ENCODE measurements at places on chromosomes 5 and 9. TPM values are rescaled to one million over a fixed set of nuclear protein-coding genes. Genes with fewer than 3 reads are reported as not detected.

GRCh38 chr5:34655354-34655991, 655 bp upstream of the RAI14 start:
- H3K4me1 ChIP-seq: no peaks in the 10 kb centered on the region
- H3K27me3 ChIP-seq: no peaks in the 10 kb centered on the region

DOCK2 gene
- 8.9 TPM for total RNA-seq

- no peak for DNase-seq
- no peaks in the 10 kb centered on the region for H3K4me1 ChIP-seq
- no peak overlapping the region for H3K4me3 ChIP-seq
- no peak overlapping the region for H3K27ac ChIP-seq
- H3K27me3 ChIP-seq: no peaks in the 10 kb centered on the region
Observed at GRCh38 chr5:15092801-15093200, 221.2 kb upstream of the ANKH start.

ORM2 gene
- 0.56 TPM for total RNA-seq

GRCh38 chr5:10655972-10656830, 92.3 kb downstream of the ANKRD33B start:
- H3K4me1 ChIP-seq: no peaks in the 10 kb centered on the region
- H3K27me3 ChIP-seq: no peaks in the 10 kb centered on the region
- no peak overlapping the region for H3K27ac ChIP-seq
- no peaks in the 10 kb centered on the region for H3K36me3 ChIP-seq
- no peak overlapping the region for H3K4me3 ChIP-seq
